ENCODE measurements at places on chromosomes 1 and 21.

GRCh38 chr21:20527731-20528460, 470.3 kb upstream of the NCAM2 start:
- DNase-seq, result no peak

DNA sequence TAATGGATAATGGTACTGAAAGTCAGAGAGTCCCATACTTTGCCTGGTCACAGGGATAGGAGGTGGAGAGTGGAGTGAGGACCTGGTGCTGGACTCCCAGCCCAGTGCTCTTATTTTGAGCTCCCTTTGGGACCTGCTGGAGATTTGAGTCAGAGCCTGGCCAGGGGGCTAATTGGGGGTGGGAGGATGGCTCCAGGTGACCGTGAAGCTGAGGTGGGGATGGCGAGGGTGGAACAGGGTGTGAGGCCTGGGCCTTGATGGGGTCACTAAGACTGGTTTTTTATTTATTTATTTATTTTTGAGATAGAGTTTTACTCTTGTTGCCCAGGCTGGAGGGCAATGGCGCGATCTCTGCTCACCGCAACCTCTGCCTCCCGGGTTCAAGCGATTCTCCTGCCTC, 17.8 kb downstream of the AMPD2 start:
- DNase-seq, result no peak

- DNase-seq, result no peak
Observed at GRCh38 chr1:51551848-51552296, 32.8 kb upstream of the EPS15 start.

GRCh38 chr1:205567716-205568115, 63.2 kb downstream of the CDK18 start:
- DNase-seq, result no peak
